ENCODE measurements at places on chromosomes 1 and 21.

DNA sequence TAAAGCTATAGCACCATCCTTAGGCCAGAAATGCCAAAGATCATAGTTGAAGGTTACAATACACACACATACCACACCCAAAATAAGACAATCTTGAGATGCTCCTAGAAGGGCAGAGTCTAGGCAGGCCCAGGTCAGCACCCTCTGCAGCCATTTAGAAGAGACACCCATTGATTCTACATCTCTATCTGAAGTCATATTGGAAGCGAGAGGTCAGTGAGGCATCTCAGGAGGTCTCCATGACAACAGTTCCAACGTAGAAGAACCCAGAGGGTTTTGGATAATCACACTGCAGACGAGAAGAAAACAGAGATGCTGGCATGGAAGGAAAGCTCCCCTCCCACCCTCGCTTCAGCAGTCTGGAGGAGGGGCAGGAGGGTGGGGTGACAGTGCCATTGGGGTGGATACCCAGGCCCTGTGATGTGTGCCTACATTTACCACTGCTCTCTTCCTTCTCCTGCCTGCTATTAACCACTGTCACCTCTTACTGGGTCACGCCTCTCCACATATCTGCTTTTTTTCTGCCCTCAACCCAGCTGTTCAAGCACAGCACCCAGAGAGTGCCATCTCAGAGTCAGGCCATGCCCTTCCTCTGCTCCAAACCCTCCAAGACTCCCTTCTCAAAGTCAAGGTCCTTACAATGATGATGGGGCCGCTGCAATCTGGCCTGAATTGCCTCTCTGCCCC lies 6.2 kb downstream of the TMCO4 start:
- no peak for DNase-seq

DNA sequence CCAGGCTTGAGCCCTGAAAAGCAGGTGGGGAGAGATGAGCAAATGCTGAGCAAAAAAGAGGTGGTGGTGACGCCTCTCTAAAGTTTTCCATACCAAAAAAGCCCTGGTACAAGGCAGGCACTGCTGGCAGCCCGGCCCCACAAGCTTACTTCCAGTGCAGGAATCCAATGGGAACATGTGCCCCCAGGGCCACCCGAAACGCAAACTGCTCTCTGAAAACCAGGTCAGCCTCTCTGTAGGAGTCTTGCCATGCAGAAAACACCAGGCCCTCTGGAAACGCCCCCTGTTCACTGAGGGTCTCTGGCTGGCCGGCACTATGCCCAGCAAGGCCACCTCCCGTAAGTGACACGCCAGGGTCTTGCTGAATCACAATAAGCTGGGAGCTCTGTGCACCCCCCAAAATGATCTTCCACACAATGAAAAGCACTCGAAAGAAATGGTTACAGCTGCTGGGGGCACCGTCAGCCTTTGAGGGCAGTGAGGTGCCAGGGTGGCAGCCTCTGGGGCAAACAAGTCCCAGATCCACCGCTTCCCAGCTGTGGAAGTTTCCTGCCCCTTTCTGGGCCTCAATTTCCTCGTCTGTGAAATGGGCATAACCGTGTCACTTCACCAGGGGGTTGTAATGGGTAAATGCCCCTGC lies 170.5 kb downstream of the TOMM20 start:
- no peak for DNase-seq

DNA sequence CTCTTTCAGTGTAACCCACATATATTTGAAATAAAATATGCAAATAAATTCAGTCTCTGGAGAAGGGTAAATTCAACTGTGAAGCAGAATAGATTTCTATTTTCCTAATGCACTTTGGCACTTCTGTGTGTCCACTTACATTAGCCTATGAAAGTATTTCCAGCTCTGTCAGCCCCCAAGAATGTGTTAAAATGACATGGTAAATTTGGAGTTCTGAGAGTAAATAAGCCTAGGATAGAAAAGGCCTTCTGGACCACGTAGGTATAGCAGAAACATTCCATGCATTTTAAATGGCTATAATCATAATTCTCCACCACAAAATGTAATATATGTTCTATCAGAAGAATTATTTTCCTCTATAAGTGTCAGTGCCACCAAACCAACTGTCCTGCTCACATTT lies 276.2 kb downstream of the NEGR1 start:
- DNase-seq = peak; percentile 67

DNA sequence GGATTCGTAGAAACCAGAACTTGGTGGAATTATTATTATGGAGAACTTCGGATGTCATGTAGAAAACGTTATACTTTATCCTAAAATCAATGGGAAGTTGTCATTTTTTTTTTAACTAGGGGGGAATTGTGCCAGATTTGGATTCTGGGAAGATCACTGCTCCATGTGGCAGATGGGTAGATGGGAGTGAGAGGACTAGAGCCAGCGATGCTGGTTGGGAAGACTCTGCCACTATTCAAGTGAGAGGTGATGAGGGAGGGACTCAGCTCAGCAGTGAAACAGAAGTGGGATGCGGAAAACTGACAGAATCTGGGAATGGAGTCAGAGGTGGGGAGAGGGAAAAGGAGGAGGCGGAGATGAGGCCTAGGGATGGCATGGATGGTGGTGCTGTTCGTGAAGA lies 81.1 kb upstream of the HMGB4 start:
- DNase-seq = no peak

GRCh38 chr21:39527664-39528381 lies 76.1 kb downstream of the SH3BGR start:
- DNase-seq = no peak

DNA sequence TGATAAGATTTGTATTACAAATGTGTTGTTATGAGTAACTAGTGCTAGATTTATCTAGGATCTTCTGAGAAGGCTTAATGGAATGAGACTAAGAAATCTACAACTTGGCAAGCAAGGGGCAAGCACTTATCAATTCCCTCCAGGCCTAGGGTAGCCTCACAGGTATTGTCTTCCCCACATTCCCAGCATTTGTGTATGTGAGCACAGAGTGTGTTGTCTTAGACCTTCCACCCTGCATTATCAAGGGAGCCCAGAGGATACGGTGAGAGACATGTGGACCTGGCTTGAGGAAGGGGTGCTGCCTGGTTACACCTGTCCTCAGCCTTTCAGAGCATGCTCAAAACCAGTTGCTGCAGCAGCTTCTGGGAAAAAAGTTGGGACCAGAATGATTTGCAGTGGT lies 327.2 kb downstream of the MRPL39 start:
- DNase-seq = no peak

DNA sequence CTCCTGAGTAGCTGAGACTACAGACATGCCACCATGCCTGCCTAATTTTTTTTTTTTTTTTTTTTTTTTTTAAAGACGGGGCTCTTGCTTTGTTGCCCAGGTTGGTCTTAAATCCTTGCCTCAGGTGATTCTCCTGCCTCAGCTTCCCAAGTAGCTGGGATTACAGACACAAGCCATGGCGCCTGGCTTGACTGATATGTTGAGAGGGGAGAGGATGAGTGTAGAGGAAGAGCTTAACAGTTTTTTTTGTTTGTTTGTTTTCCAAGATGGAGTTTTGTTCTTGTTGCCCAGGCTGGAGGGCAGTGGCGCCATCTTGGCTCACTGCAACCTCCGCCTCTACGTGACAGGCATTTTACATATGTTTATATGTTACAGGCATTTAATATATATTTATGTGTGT lies 2.5 kb downstream of the SRP9 start:
- no peak for DNase-seq

DNA sequence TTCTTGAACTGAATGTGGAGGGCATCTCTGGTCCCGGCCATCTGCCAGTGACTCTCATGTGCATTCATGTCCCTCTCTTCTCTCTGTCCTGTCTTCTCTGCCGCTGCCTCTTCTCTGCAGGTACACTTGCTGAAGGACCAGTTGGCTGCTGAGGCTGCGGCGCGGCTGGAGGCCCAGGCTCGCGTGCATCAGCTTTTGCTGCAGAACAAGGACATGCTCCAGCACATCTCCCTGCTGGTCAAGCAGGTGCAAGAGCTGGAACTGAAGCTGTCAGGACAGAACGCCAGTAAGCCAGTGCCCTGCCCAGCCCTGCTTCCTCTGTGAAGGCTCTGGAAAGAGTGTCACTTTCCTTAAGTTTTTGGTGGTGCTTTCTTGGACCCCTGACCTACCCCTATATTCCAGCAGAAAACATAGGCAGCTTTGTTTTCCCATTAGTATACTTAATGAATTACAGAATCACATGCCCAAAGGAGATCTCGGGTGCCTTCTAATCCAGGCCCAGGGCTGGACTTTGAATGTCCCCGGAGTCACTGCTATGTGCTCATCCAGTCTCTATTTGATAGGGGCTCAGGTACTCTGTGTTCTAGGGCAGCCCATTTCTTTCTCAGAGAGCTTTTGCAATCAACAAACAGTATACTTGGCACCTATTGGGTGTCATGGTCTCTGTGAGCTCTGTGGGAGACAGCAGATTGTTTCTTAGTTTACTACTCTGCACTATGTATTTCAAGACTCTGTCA lies 11.2 kb downstream of the SPATA46 start:
- DNase-seq = no peak

GRCh38 chr1:150560011-150560438 lies 10.8 kb downstream of the ADAMTSL4 start:
- DNase-seq = peak; percentile 61

- DNase-seq = no peak
Measured at GRCh38 chr1:82387012-82387366, 586.3 kb downstream of the ADGRL2 start.

GRCh38 chr1:14090062-14090461 lies 390.1 kb downstream of the PRDM2 start:
- no peak for DNase-seq

GRCh38 chr1:166136699-166137401 lies 30.0 kb downstream of the FAM78B start:
- no peak for DNase-seq

- peak; percentile 43 for DNase-seq
Measured at GRCh38 chr1:111904478-111905218, 84.8 kb downstream of the KCND3 start.

DNA sequence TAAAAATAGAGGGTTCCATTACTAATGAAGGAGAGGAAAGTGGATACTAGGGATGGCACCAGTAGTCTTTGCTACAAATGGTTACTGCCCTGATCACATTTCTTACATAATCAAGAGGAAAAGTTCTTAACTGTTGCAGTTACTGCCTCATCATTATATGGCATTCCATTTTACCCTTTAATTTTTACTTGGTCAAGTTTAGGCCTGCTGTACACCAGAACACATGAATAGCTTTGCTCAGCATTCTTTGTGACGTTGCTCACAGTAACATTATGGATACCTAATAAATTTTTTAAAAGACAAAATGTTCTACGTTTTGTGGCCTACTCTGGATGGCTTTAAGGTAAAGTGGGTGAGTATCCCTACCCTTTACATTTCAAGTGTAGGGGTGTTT lies 38.6 kb upstream of the CR1L start:
- DNase-seq = no peak

- DNase-seq = peak; percentile 98
Measured at GRCh38 chr1:78004719-78005447, at the start of gene DNAJB4. Gene DNAJB4 (plus strand): TSS chr1:78004939. CDS start chr1:78005111, 172 bp downstream.

GRCh38 chr1:107443027-107443426 lies 302.2 kb downstream of the NTNG1 start:
- DNase-seq = no peak

GRCh38 chr1:206566999-206567398 lies 45.3 kb downstream of the EIF2D start:
- DNase-seq = no peak

GRCh38 chr1:150574260-150575071 lies 4.9 kb downstream of the MCL1 start:
- DNase-seq = no peak

GRCh38 chr1:246506674-246507481 lies at the start of gene SMYD3:
Gene SMYD3 (minus strand): TSS chr1:246507279.
- peak; percentile 81 for DNase-seq

GRCh38 chr21:21387916-21388315 lies 389.7 kb downstream of the NCAM2 start:
- no peak for DNase-seq

DNA sequence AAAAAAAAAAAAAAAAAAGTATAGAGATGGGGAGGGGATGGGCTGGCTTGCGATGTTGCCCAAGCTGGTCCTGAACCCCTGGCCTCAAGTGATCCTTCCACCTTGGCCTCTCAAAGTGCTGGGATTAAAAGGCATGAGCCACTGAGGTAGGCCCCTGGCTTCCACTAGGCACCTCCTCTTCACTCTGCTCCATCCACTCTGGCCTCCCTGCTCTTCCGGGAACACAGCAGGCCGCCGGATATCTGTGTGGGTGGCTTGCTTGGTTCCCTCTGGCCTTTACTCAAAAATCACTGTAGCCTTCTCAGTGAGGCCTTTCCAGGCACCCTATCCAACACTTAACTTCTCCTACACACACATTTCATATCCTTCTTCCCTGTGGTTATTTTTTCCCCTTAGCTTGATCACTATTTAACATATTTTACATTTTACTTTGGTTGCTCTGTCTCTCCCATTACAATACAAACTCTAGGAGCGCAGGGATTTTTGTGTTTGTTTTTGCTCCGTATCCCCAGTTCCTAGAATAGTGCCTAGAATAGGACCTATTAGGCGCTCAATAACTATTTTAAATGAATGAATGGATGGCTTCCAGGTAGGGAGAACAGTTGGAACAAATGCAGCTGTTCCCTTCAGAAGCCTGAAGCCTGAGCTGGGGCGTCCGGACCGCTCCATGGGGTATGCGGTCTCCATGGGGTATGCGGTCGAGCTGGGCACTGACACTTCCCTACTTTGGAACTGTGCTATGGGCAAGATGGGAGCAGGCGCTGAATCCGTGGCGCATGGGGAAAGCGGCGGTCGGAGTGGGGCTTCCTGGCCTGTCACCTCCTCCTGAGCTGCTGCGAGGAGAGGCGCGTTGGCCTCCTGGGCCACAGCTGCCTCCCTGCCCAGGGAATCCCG lies 46.7 kb downstream of the H3-3A start:
- peak; percentile 42 for DNase-seq

- no peak for DNase-seq
Measured at GRCh38 chr1:71653952-71654351, 573.1 kb upstream of the ZRANB2 start.

DNA sequence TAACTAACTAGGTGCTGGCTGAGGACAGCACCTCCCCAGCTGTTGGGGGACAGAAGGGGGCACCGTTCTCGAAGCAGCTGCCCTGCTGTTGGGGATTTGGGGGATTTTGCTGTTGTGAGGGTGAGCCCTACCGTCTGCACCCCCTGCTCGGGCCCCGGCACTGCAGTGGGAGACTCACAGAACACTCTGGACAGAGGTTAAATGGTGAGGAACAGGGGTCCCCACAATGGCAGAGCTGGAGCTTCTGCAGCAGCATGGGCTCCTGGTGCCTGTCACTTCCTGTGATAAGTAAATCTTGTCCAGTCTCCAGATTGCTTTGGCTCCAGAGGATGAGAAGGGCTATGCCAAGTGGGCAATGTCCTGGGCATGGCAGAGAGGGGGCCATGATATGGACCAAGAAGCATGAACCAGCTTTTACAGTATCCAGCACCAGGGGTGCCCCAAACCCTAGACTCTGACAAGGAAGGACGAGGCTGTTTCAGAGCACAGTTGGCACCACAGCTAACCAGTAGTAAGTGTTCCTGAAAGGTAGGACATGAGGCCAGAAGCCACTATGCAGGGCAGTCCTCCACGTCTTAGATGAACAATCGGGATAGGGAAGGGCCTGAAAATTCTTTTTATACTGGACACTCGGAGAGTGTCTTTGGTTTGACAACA lies 365.1 kb upstream of the VAMP3 start:
- no peak for DNase-seq

- no peak for DNase-seq
Measured at GRCh38 chr1:56834137-56834900, 15.1 kb upstream of the FYB2 start.

- DNase-seq = peak; percentile 26
Measured at GRCh38 chr1:33903210-33903589, 39.3 kb downstream of the HMGB4 start.
